Fibroblast of the aortic adventitia (primary cell): ENCODE measurements at places on chromosomes 5 and 9.

GRCh38 chr5:143156572-143156971 is 246.9 kb downstream of the NR3C1 start:
- DNase-seq: no peak

GRCh38 chr9:108331596-108331995 is 524.2 kb downstream of the ACTL7B start:
- no peak for DNase-seq

DNA sequence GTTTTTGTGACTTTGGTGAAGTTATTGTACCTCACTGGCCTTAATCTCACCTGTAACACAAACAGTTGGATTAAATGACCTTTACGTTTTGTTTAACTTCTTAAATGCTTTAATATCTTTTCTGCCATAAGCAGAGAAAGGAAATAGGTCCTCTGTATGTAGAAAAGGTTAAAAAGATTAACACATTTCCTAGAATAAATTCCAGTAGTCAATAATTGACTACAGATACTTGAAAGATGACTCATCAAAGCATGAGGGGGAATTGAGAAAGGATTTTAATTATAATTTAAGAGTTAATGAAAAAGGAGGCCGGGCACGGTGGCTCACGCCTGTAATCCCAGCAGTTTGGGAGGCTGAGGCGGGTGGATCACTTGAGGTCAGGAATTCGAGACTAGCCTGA is 35.8 kb upstream of the CMYA5 start:
- no peak for DNase-seq

- peak; percentile 71 for DNase-seq
Observed at GRCh38 chr5:157540707-157541446, 34.7 kb downstream of the ADAM19 start.

DNA sequence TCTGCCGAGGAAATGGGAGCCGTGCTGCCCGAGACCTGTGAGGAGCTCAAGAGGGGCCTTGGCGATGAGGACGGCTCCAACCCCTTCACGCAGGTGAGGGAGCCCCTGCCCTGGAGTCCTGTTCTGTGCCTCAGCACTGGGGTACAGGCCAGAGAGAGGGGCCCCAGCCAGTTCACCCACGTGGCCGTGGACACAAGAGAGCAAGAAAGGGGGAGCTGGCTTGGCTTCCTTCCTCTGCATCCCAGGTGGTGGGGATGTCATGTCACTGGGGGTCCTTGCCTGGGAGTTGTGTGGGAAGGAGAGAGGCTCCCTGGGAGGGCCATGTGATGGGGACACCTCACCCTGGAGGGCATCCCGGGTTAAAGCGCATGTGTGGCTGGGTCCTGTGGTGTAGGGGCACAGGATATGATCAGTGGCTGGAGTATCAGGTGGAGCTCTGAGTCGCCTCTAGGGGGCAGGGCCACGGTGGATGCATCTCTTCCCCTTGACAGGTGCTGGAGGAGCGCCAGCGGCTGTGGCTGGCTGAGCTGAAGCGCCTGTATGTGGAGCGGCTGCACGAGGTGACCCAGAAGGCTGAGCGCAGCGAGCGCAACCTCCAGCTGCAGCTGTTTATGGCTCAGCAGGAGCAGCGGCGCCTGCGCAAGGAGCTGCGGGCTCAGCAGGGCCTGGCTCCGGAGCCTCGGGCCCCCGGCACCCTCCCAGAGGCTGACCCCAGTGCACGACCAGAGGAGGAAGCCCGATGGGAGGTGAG is 7.5 kb downstream of the N4BP3 start:
- DNase-seq: peak; percentile 56

GRCh38 chr9:129467004-129467588 is 153.8 kb downstream of the C9orf50 start:
- no peak for DNase-seq

- DNase-seq: peak; percentile 12
Observed at GRCh38 chr9:22401671-22402070, 45.0 kb upstream of the DMRTA1 start.

GRCh38 chr9:36258996-36259533 is 817 bp upstream of the GNE start:
- no peak for DNase-seq

DNA sequence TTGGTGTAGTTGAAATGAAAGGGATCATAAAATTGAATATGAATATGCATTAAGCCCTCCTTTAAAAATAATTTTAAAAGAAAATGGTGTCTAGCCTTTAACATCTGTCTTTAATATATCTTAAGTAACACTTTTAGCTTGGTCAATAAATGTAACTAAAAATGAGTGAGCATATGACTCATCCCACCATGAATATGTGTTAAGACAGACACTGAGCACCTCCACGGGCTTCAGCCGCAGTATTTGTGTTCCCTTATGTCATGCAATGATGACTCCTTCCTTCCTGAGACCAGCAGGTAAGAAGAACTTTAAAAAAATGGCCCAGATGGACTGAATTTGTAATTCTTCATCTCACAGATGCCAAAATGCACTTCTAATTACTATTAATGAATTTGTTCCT is 563.2 kb downstream of the NR2F1-AS1 start:
- peak; percentile 53 for DNase-seq
